Spleen (tissue), 13 donors: ENCODE measurements at places on chromosomes 13 and 19. TPM values are rescaled to one million over a fixed set of nuclear protein-coding genes. Genes with fewer than 3 reads are reported as not detected.

LHB gene
- total RNA-seq = 0.79 TPM

FGF21 gene
- total RNA-seq = not detected

ZNF284 gene
- total RNA-seq = 2.8 TPM

GRCh38 chr19:46537136-46538097 lies 41.8 kb upstream of the PNMA8B start:
- H3K27me3 ChIP-seq = peaks cover 6% of the 10 kb centered on the region
- no peak overlapping the region for H3K4me3 ChIP-seq

- no peaks in the 10 kb centered on the region for H3K36me3 ChIP-seq
- no peak for DNase-seq
- peaks cover 24% of the 10 kb centered on the region for H3K27me3 ChIP-seq
- H3K27ac ChIP-seq = no peak overlapping the region
These were observed 28.9 kb upstream of the TPP2 start for GRCh38 chr13:102567857-102568256.
